ENCODE measurements at places on chromosomes 1 and 21. TPM values are rescaled to one million over a fixed set of nuclear protein-coding genes. Genes with fewer than 3 reads are reported as not detected.

The CRTC2 gene
- 115 TPM for total RNA-seq

- no peak overlapping the region for H3K27ac ChIP-seq
- H3K4me1 ChIP-seq: no peaks in the 10 kb centered on the region
- no peaks in the 10 kb centered on the region for H3K27me3 ChIP-seq
- no peak overlapping the region for H3K4me3 ChIP-seq
- peak; percentile 27 for DNase-seq
Observed at GRCh38 chr21:46151261-46151988, 4.0 kb downstream of the FTCD start.

The RGSL1 gene
- not detected for total RNA-seq

DNA sequence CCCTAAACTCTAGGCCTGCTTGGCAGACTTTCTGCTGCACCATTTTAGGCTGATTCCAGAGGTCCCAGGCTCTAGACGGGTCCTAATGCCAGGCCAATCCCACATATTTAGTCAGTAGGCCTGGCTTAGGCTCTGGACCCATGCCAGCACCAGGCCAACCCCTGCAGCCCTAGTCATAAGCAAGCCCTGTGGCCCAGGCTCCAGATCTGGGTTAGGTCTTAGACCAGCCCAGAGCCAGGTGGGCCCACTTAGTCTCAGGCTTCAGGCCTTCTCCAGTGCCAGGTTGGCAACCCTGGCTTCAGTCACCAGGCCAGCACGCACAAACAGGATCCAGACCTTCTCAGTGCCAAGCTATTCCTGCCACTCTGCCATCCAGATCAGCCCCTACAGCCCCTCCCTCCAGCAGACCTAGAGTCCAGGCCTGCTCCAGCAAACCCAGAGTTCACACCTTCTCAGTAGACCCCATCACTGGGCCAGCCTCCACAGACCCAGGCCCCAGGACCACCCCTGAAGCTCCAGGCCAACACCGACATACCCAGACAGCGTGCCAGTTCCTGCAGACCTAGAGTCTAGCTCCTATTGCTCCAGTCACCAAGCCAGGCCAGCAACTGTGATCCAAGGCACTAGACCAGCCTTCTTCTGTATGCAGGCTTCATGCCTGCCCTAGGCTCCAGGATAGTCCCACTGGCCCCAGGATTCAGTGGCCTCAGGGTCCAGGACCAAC, 467.6 kb downstream of the RWDD3 start:
- H3K4me1 ChIP-seq: no peaks in the 10 kb centered on the region
- H3K36me3 ChIP-seq: no peaks in the 10 kb centered on the region
- no peaks in the 10 kb centered on the region for H3K27me3 ChIP-seq

The NEGR1 gene
- total RNA-seq: not detected

DNA sequence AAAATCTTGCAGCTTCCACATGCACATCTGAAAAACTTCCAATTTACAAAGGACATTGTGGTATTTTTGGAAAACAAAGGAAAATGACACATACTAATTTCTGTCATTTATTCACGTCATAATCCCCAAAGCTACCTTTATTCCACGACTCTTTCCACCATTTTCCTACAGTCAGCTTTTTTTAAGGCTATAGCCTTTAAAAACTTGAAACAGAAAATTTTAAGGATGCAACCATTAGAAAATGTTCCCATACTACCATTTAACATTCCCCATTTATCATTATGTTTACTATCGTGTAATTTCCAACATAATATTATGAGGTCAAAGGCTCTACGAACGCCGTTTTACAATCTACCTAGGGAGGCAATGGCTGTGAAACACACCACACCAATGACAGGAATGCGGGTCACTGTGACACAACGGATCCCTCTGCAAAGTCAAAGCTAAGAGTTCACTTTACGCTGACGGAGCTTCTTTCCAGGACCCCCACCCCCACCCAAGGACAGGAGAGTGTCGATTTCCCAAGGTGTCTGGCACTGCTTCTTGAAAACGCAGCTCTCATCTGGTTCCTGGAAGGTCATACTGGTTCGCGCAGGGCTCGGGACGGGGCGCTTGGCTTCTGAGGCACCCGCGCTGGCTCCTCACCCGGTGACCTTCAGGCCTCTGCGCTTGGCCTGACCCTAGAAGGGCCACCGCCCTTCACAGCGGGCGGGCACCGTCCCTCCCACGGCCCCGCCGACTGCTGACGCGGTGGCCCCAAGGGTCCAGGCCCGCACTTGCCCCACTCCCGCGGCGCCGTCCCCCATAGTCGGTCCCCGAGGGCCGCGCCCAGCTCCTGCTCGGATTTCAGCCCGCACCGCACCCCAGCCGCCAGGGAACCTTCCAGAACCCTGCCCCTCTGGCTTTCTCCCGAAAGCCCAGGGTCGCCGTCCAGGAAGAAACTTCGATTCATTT, 50.5 kb upstream of the ATF3 start:
- H3K4me1 ChIP-seq: peaks cover 8% of the 10 kb centered on the region
- peaks cover 35% of the 10 kb centered on the region for H3K27me3 ChIP-seq
- peak overlapping the region; percentile 65 for H3K27ac ChIP-seq
- DNase-seq: no peak
- peak overlapping the region; percentile 76 for H3K4me3 ChIP-seq
- H3K36me3 ChIP-seq: peaks cover 6% of the 10 kb centered on the region

GRCh38 chr1:107936498-107937481, 28.2 kb downstream of the VAV3 start:
- peak overlapping the region; percentile 10 for H3K4me3 ChIP-seq
- no peak for DNase-seq
- no peaks in the 10 kb centered on the region for H3K27me3 ChIP-seq
- H3K27ac ChIP-seq: peak overlapping the region; percentile 5

The SERPINC1 gene
- total RNA-seq: not detected

The ESRRG gene
- not detected for total RNA-seq

The ROR1 gene
- total RNA-seq: not detected

- no peak overlapping the region for H3K27ac ChIP-seq
- H3K27me3 ChIP-seq: no peaks in the 10 kb centered on the region
- H3K4me1 ChIP-seq: no peaks in the 10 kb centered on the region
- no peak for DNase-seq
- no peaks in the 10 kb centered on the region for H3K36me3 ChIP-seq
Observed at GRCh38 chr1:14585728-14586127, 12.8 kb upstream of the KAZN start.

The PTPN7 gene
- total RNA-seq: 172 TPM

DNA sequence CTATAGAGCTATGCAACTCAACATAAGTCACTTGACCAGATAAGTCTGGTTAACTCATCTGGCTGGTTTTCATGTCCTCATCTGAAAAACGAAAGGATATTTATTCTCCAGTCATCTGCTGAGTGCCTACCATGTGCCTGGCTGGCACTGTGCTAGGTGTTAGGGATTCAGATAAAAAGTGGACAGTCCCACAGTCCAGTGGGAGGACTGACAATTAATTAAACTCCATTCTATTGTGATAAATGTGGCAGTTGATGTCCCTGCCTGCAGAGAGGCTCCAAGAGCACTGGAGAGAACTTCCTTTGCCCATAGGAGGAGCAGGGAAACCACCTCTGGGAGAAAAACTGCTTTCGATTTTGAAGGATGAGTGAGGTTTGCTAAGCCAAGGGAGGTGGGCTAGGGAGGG, 5.4 kb downstream of the NUAK2 start:
- no peak for DNase-seq
- peaks cover 61% of the 10 kb centered on the region for H3K4me1 ChIP-seq
- peak overlapping the region; percentile 11 for H3K27ac ChIP-seq
- H3K27me3 ChIP-seq: no peaks in the 10 kb centered on the region

The KRTAP21-2 gene
- not detected for total RNA-seq

DNA sequence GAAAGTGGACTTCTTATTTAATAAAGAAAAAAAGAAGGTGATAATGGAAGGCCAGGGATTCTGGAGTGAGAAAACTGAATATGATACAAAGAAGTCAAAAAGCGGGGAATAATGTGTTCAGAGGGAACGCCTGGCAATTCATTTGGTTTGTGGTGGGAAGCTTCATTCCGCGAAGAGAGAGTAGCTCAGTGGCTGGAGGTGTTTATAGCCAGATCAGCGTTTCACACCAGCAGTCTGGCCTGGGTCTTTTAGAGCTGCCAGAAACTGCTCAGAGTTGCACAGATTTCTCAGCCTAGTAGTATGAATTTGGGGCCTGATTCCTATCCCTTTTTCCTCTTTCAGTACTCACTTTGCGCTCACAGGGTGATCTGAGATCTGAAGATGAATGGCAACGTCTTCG, 67.8 kb upstream of the IPO9 start:
- no peak overlapping the region for H3K27ac ChIP-seq
- no peaks in the 10 kb centered on the region for H3K36me3 ChIP-seq
- no peak overlapping the region for H3K4me3 ChIP-seq
- peaks cover 8% of the 10 kb centered on the region for H3K4me1 ChIP-seq

The WNT2B gene
- total RNA-seq: 0.22 TPM

The CCDC185 gene
- total RNA-seq: not detected

GRCh38 chr1:54787604-54788003, 13.5 kb downstream of the TTC22 start:
- no peaks in the 10 kb centered on the region for H3K27me3 ChIP-seq
- no peak for DNase-seq
- H3K27ac ChIP-seq: no peak overlapping the region
- H3K4me3 ChIP-seq: no peak overlapping the region
- H3K36me3 ChIP-seq: peaks cover 1% of the 10 kb centered on the region
- no peaks in the 10 kb centered on the region for H3K4me1 ChIP-seq

DNA sequence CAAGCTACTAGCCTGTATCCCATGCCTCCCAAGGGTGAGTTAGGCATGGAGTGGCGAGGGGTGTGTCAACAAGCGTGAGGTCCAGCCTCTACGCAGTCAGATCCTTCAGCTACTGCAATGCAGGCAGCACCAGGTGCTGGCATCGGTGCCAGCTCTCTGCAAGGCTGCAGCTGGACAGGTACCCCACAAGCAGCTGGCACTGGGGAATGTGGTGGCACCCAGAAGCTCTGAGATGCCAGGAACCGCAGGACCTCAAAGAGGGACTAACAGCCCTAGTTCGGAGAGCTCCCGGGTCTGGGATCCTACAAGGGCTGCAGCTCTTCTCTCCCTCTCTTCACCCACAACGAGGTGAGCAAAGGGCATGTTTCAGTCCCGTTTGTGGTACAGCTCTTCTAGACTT, 974.5 kb downstream of the LTN1 start:
- H3K36me3 ChIP-seq: no peaks in the 10 kb centered on the region
- H3K27me3 ChIP-seq: no peaks in the 10 kb centered on the region
- DNase-seq: no peak
- H3K4me1 ChIP-seq: no peaks in the 10 kb centered on the region
- H3K27ac ChIP-seq: no peak overlapping the region
- no peak overlapping the region for H3K4me3 ChIP-seq

The NCAM2 gene
- not detected for total RNA-seq

The SH2D1B gene
- total RNA-seq: not detected

DNA sequence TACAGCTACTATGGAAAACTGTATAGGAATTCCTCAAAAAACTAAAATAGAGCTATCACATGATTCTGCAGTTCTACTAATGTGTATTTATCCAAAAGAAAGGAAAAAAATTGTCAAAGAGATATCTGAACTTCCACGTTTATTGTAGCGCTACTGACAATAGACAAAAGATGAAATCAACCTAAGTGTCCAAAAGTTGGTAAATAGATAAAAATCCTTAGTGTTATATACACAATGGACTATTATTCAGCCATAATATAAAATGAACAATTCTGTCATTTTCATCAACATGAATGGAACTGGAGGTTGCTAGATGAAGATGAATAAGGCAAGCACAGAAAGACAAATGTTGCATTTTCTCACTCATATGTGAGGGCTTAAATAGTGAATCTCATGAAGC, 1492.1 kb downstream of the MRPL39 start:
- H3K4me1 ChIP-seq: no peaks in the 10 kb centered on the region
- H3K27ac ChIP-seq: no peak overlapping the region
- DNase-seq: no peak
- H3K27me3 ChIP-seq: no peaks in the 10 kb centered on the region
- no peak overlapping the region for H3K4me3 ChIP-seq

- H3K4me1 ChIP-seq: peaks cover 2% of the 10 kb centered on the region
- no peak overlapping the region for H3K27ac ChIP-seq
- no peak for DNase-seq
- H3K36me3 ChIP-seq: peaks cover 7% of the 10 kb centered on the region
- H3K27me3 ChIP-seq: no peaks in the 10 kb centered on the region
Observed at GRCh38 chr1:3777078-3777547, 4.6 kb downstream of the SMIM1 start.

The ALX3 gene
- not detected for total RNA-seq

- H3K36me3 ChIP-seq: peaks cover 8% of the 10 kb centered on the region
- no peak for DNase-seq
- no peak overlapping the region for H3K4me3 ChIP-seq
- no peak overlapping the region for H3K27ac ChIP-seq
- H3K4me1 ChIP-seq: peaks cover 23% of the 10 kb centered on the region
Observed at GRCh38 chr21:43339668-43340067, 87.3 kb downstream of the SIK1 start.

GRCh38 chr1:87224201-87224600, 104.5 kb upstream of the LMO4 start:
- no peak overlapping the region for H3K4me3 ChIP-seq
- H3K27me3 ChIP-seq: peaks cover 6% of the 10 kb centered on the region
- no peaks in the 10 kb centered on the region for H3K36me3 ChIP-seq
- no peak overlapping the region for H3K27ac ChIP-seq

DNA sequence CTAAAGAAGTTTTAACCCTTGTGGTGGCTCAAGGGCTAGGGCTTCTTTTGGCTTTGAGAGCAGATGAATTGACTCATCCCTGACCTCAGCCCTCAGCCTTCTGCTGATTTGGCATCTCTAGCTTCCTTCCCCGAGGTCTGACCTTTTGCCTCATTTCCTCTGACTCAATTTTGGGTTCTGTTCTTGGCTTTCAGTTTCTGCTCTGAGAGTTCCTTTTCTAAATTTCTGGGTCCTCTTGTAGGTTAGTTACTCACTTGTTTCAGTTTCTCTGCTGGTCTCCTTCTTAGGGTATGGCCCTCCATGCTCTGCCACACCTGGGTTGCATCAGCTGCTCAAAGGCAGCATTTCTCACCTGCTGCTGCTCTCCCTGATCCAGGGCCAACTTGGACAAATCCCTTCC, 19.4 kb downstream of the PDE4B start:
- peaks cover 18% of the 10 kb centered on the region for H3K27me3 ChIP-seq
- H3K4me1 ChIP-seq: peaks cover 17% of the 10 kb centered on the region
- peak overlapping the region; percentile 91 for H3K27ac ChIP-seq
- peaks cover 16% of the 10 kb centered on the region for H3K36me3 ChIP-seq
- peak; percentile 35 for DNase-seq

The FNBP1L gene
- total RNA-seq: 0.19 TPM

DNA sequence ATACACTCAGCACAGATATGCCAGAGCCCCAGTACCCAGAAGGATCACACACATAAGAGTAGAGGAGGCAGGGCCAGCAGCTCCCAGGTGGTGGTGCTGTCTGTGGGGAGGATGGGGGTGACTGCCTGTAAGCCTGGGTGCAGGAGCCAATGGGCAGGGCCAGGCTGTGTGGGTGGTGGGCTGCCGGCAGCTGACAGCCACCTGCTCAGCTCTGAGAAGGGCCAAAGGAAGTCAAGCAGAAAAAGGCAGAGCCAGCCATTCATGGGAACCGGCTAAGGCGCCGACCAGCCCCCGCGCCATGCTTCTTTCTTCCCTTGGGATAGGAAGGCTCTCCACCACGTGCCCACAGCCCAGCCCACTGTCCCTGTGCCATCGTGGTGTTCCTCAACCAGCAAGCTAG, 14.1 kb downstream of the PIK3C2B start:
- no peak for DNase-seq
- no peak overlapping the region for H3K4me3 ChIP-seq
- peak overlapping the region; percentile 37 for H3K27ac ChIP-seq
- peaks cover 2% of the 10 kb centered on the region for H3K36me3 ChIP-seq
- peaks cover 37% of the 10 kb centered on the region for H3K4me1 ChIP-seq
- H3K27me3 ChIP-seq: no peaks in the 10 kb centered on the region

The PDPN gene
- total RNA-seq: not detected

- H3K4me3 ChIP-seq: no peak overlapping the region
- no peak overlapping the region for H3K27ac ChIP-seq
- no peak for DNase-seq
- H3K4me1 ChIP-seq: no peaks in the 10 kb centered on the region
Observed at GRCh38 chr1:75353051-75353450, 218.9 kb downstream of the LHX8 start.

All from activated naive CD8-positive, alpha-beta T cell treated with anti-CD3 and anti-CD28 coated beads, Interleukin-2, amount 10 ng/mL, durations not matched to agents 7 days and 5 days (primary cell).